ENCODE measurements at places on chromosomes 12 and 14. TPM values are rescaled to one million over a fixed set of nuclear protein-coding genes. Genes with fewer than 3 reads are reported as not detected.

- no peak for DNase-seq
These were observed 8.7 kb upstream of the CCDC60 start for GRCh38 chr12:119325813-119326212.

B4GALNT1 gene
- total RNA-seq: 11.0 TPM

GRCh38 chr12:124655698-124656516 is 88.5 kb upstream of the NCOR2 start:
- no peak for DNase-seq

LRFN5 gene
- total RNA-seq: 4.7 TPM

Data from thoracic aorta (tissue), 2 donors.